ENCODE measurements at places on chromosomes 2 and 18.

- no peak for DNase-seq
Observed at GRCh38 chr2:68774569-68775271, 40.1 kb downstream of the ARHGAP25 start.

- no peak for DNase-seq
Observed at GRCh38 chr2:196459539-196459938, 180.0 kb upstream of the CCDC150 start.

DNA sequence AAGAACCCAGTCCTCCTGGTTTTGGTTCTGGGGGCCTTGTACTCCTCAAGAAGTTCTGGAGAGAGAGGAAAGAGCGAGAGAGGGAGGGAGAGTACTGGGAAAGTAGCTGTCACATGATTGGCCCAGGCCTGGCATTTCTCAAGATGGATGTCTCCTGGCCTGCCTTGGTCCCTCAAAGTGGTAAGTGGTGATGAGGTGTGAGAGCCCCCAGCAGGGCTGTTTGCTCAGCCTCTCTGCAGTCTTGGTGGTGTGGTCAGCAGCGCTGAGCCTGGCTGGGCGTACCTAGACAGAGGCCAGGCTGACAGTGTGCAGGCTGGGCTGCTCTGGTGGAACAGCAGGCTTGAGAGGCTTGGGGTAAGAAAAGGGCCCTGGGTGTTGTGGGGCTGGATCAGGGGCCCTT, 2.5 kb downstream of the SPEG start:
- no peak for DNase-seq

DNA sequence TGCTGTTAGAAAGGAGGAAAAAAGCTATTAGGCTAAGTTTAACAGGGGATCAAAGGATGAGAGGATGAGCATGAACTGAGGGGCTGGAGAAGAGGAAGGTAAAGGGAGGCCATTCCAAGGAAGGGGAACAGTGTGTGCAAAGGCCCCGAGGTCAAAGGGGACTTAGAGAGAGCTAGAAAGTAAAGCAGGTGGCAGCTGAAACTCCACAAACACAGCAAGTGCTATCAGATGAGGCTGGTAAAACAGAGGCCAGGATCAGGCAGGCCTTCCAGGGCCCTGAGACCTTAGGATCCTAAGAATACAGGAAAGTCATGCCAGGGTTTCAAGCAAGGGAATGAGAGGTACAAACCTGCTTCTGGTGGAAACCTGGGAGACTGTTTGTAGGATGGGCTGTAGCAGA, 5.8 kb downstream of the HDAC4 start:
- no peak for DNase-seq

- DNase-seq = no peak
Observed at GRCh38 chr18:11962597-11962996, 18.7 kb upstream of the IMPA2 start.
